ENCODE measurements at places on chromosomes 1 and 21.

GRCh38 chr1:198640174-198640573, 1.3 kb downstream of the PTPRC start:
- no peak for DNase-seq

DNA sequence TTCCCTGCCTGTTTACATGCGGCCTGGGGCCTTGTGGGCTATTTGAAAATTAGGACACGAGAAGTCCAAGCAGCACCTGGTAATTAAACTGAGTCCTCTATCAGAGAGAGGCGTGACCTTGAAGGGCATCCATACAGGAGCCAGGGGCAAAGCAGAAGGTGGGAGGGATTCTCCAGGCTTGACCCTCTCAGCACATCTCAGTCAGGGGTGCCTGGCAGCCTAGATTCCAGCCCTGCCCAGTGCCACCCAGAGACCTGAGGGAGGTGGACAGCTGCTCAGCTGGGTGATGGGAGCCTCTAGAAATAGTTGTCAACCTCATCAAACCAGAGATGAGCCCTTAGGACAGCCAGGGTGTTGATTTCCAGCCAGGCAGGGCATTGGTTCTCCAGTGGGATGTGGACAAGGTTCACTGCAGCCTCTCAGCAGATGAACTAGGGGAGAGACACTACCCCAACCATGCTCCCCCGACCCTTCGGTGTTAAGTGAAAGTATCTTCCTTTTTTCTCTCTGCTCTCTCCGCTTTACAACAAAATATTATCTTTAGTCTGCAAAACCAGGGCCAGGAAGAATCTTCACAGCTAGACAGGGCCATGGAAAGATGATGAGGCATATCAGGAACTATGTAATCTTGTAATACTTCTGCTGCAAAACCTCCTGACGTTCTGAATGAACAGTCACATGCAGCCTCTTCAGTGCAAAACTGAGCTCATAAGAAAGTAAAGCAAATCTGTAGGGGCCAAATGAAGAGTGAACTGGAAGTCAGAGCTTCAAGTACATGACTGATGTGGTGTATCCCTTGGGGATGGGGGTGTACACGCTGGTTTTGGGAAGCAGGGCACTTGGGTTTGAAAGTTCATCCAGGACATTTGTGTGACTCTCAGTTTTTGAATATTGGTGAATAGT, 35.9 kb upstream of the ATP5PO start:
- no peak for DNase-seq

DNA sequence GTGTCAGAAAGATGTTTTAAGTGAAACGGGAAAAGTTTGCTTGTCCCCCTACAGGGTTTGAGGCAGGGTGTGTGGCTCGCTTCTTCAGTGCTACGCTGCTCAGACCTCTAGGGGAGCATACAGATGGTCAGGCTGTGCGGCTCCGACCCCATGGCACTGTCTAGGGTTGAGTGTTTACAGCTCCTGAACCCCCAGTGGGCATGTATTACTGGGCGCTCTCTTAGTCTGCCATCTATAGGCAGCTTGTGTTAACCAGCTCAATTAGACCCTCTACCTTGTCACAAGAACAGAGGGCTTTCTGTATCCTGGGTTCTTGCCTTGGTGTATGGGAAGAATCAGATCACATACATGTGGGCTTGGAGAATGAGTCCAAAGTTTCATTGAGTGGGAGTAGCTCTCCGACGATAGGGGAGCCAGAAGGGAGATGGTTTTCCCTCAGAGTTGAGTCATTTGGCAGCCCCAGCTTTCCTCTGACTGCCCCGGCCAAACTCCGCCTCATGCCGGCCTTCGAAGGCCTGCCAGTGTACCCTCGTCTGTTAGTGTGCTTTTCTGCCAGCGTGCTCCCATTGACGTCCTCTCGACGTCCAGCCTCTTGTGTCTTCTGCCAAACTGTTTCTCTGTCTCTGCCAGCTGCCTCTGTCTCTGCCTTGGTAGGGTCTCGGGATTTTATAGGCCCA, 38.6 kb upstream of the ADGRL4 start:
- no peak for DNase-seq

DNA sequence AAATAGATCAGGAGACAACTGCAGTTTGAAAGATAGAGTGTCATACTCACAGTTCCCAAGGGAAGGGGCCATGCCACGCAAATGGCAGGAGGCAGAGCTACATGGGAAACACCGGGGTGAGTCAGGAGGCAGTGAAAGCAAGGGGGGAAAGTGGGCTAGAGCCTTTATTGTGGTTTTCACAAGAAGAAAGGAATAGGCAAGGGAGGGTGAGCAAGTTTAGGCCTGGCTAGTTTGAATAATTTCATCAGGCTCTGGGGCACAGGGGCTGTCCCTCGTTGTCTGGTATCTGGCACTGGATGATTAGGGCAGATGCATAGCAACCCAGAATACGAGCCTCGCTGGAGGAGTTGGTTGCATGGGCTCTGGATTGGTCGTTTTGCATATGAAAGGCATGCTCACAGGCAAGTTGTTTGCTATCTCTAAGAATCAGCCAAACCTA, 17.0 kb upstream of the ITLN2 start:
- DNase-seq, result no peak

DNA sequence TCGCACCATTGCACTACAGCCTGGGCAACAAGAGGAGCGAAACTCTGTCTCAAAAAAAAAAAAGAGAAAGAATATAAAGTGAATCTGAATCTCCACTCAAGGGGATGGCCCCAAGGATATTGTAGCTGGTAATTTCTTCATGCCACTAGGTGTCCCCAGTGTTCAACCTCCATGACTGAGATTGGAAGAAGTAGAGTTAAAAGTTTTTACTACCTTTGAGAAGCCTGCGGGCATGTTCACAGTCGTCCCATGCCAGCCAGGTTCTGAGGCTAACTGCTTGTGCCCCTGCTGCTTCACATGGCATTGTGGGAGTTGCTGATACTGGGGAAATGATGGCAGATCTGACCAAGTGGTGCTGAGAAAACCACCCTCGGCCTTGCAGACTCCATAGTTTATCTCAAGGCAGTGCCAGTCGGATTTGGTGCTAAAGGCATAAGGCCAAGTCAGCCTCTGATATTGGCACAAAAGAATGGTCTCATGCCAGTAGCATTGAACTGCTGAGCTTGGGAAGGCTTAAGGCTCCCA, 10.8 kb upstream of the SHISA4 start:
- DNase-seq, result no peak
